ENCODE measurements at places on chromosomes 4 and X.

DNA sequence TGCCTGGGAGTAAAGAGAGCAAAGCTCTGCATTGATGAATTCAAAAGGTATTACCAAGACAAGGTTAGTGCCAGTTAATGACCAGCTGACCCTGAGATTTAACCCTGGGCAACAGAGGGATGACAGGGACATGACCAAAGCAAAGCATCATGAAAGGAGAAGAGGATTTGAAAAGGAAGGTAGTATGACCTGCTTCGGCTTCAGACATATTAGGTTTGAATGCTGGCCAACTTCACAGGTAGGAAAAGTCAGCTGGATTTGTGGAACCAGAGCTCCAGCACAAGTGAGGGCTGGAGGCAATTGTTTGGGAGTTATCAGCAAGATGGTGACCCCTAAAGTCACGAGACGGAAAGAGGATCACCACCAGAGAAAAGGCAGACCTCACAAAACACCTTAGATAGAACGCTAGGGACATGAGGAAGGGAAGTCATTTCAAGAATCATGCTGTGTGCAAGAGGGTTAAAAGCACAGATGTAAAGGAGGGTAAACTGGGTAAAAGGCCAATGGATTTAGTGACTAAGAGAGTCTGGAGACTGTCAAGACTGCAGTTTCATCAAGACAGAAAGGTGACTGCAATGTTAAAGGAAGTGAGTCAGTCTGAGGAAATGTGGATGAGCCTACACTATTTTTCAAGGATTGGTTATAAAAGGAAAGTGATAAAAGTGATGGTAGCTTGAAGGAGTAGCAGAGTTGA lies 45.6 kb downstream of the SH3RF1 start:
- DNase-seq, result peak; percentile 79

- no peak for DNase-seq
These were observed 16.8 kb downstream of the SMAD1 start for GRCh38 chr4:145498430-145498829.

- DNase-seq, result no peak
These were observed 272.8 kb upstream of the TENM3 start for GRCh38 chr4:181970366-181970765.

- no peak for DNase-seq
These were observed 115.7 kb downstream of the NDST4 start for GRCh38 chr4:114997576-114998247.

DNA sequence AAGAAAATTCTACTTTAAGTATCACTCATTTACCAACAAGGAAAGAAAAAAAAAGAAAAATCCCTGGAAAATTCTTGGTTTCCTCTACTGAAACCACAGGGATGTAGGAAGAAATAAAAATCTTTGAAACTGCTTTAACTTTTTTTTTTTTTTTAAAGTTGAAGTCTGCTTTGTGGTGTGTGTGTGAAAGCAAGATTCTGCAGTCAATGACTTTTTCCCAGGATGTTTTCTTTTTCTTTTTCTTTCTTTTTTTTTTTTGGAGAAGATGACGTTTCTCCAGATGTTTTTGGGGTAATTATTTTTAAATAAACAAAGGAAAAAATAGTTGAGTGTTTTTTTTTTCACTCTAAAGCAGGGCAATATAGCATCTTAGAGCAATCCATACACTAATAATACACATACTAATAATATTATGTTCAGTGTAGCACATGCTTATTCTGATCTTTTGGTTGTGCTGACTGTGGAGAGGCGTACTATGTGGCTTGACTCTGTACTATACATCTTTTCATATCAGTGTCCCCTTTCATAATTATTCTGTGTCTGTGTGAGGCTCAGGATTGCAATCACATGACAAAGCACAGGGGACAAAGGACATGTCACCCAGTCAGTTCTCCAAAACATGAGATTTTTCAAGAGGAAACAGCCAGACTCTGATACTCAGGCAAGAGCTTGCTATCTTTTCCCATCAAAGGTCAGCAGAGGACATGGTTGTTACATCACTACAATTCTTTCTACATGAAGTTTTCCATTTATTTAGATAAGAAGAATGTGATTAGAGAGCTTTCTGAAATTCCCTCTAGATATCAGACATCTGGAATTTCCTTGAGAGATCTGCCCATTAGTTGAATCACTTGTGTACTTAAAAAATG lies 111.0 kb downstream of the PDE5A start:
- peak; percentile 31 for DNase-seq

GRCh38 chr4:152398060-152398459 lies 137.8 kb downstream of the FBXW7 start:
- DNase-seq, result no peak

GRCh38 chr4:124321364-124321763 lies 391.2 kb downstream of the ANKRD50 start:
- DNase-seq, result no peak

DNA sequence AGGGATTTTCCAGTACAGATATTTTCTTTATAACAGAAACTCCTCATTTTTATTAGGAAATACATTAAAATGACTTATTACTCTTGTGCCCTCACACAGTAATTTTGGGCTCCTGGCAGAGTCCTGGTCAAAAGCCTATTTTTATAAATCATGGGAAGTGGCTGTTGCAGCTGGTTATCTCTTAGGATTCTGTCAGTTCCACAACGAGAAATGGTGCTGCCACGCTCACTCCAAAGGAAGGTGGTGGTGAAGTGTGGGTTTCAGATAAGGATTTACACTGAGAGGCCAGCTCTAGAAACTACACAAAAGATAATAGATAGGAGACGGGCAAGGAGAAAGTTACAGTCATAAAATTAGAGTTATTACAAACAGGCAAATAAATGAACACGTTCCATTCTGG lies 159.2 kb upstream of the FAM241A start:
- no peak for DNase-seq

GRCh38 chr4:67918428-67918827 lies 34.6 kb upstream of the TMPRSS11D start:
- DNase-seq, result no peak

DNA sequence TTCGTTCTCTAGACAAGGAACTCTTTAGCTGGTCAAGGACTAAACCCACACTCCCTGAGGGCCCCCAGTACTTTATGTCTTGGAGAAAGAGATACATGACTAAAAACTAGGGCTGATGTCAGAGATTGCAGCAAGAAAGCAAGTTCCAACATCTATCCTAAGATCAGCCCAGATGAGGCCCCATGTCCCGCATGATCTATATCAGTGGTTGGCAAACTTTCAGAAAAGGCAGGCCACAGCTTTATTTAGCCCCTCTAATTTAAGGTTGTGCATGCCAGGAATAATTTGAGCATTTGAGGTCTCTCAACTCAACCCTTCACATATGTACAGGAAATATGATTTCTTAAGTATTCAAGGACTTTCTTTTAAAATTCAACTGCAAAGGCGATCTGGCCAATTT lies 44.1 kb upstream of the FRMD7 start:
- no peak for DNase-seq

GRCh38 chr4:26809811-26810210 lies 50.8 kb upstream of the STIM2 start:
- no peak for DNase-seq

- DNase-seq, result no peak
These were observed 365.7 kb downstream of the PPP3CA start for GRCh38 chr4:100981447-100982204.

DNA sequence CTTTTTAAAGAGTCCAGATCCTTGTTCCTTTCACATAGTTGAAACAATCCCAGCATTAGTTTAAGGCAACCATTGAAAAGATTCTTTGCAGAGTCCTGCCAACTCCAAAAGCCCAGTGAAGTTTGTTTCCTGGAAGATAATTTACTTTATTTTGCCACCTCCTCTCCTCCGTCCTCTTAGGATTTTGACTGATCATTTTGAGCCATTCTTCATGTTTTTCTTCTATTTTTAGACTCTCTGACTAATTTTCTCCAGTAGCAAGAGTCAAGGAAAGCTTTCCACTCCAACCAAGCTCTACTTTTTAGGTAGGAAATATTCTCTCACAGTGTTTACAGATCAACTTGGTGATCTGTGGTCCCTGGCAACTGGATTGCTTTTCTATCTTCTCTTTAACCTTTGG lies 10.3 kb downstream of the NCBP2L start:
- no peak for DNase-seq

GRCh38 chrX:1412551-1413161 lies 20.7 kb upstream of the SLC25A6 start:
- DNase-seq, result no peak

GRCh38 chr4:158161551-158162354 lies 11.1 kb downstream of the GASK1B start:
- no peak for DNase-seq

- DNase-seq, result peak; percentile 47
These were observed 995 bp downstream of the SMARCA5 start for GRCh38 chr4:143514497-143514896.

DNA sequence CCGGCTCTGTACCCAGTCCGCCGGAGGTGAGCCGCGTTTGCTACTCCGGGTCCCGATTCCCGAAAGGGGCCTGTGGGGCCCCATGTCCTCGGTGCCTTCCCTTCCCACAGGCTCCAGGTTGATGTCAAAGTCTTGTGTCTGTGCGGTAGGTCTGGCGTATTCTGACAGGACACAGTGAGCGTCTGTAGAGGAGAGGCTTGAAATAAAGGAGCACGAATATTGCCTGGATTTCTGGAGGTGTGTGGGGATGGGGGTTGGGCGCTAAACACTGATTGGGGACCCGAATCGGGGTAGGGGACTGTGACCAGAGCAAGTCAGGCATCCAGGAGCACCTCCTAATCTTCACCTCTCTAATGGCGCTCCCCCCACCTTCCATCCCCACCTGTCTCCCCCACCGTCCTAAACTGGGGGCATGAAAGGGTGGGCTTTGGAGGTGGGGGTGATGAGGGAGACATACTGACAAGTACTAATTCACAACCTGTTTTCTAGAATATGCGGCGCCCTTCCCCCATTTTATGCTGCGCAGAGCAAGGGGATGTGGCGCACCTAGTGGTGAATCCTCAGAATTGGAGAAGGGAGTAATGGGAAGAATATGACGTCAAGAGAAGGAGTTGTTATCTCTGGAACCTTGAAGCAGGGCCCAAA lies 855 bp downstream of the GPRASP2 start:
- DNase-seq, result peak; percentile 34

DNA sequence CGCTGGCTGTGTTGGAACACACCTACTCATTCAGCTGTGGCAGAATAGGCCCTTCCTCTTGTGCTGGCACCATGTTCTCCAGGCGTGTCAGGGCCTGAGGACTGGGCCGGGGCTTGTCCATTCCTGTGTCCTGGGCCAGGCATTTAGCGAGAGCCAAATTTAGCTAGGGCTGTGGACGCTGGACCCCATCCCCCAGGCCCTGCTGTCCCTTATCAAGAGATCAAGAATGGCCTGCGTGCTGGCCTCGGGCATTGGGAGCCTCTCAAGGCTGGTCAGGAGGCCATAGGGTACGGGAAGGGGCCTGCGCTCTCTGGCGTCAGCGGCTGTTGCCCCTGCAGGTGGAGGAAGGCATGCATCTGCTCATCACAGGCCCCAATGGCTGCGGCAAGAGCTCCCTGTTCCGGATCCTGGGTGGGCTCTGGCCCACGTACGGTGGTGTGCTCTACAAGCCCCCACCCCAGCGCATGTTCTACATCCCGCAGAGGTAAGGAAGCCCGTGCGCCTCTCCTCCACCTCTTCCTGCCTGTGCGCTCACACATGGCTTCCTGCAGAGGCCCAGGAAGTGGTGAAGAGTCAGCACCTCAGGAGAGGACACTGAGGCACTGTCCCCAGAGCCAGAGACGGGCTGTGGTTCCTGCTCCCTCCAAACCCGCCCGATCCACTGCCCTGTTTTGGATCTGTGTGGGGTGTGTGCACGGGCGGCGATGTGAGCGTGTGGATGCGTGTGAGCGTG lies 15.3 kb downstream of the ABCD1 start:
- DNase-seq, result no peak

DNA sequence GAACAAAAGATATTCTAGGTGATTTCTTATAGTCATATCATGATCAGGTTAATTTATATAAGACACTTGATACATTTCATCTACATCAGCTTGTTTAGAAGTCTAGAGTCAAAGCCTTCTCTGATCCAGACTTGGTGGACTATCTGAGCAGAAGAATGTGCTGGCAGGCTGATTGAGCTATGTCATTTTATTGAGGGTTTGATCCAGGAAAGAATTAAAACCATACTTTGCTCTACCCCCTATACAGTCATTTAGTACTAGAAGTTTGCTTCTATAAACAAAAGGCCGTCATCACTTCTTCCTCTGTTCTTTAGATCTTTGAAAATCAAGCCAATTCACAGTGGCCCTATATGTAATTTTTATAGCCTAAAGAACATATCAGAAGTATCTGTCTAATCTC lies 173.1 kb upstream of the PITX2 start:
- DNase-seq, result no peak

GRCh38 chr4:16794816-16795445 lies 103.5 kb downstream of the LDB2 start:
- DNase-seq, result no peak
